Activated CD4-positive, alpha-beta T cell treated with anti-CD3 and anti-CD28 coated beads, Interleukin-2, amount 10 ng/mL, durations not matched to agents 7 days and 5 days (primary cell): ENCODE measurements at places on chromosomes 6 and 20.

DNA sequence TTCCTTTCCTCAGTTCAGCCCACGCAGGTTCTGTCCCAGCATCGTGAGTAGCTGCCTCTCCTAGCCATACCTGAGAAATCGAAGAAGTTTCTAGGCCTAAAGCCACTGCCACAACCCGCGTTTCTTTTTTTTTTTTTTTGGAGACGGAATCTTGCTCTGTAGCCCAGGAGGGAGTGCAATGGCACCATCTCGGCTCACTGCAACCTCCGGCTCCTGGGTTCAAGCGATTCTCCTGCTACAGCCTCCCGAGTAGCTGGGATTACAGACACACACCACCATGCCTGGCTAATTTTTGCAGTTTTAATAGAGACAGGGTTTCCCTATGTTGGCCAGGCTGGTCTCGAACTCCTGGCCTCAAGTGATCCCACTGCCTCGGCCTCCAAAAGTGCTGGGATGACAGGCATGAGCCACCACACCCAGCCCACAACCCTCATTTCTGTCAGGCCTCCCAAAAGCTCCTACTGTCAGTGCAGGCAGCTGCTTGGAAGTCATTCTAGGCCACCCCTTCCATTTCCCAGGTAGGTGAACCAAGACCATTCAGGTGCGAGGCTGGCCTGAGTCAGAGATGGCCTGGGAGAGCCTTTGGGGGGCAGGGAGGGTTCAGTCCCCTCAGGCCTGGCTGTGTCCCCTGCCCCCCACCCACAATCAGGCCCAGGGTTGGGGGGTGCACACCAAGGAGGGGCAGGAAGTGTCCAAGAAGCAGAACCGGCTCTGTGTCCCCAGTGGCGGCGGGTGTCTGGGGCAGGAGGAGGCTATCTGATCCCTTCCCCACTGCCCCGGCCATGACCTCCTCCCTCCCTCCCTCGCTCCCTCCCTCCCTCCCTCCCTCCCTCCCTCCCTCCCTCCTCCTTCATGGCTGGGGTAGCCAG lies 47.2 kb downstream of the NOL4L start:
- no peak for DNase-seq

DNA sequence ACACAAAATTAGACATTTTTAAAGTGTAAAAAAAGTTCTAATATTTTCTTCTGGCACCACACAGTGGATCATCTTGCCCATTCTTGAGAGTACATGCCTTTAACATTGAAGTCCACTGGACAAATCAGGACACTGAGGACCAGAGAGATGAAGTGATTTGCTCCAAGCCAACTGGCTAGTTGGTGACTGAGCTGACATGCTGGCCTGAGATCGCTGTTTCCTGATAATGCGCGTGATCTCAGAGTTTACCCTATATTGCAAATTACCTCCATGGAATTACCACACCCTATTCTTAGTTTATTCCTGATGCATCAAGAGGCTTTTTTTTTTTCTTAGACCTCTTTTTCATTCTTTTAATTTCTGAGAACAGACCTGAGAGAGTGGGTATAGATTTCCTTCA lies 432.8 kb downstream of the CD83 start:
- no peak for DNase-seq

DNA sequence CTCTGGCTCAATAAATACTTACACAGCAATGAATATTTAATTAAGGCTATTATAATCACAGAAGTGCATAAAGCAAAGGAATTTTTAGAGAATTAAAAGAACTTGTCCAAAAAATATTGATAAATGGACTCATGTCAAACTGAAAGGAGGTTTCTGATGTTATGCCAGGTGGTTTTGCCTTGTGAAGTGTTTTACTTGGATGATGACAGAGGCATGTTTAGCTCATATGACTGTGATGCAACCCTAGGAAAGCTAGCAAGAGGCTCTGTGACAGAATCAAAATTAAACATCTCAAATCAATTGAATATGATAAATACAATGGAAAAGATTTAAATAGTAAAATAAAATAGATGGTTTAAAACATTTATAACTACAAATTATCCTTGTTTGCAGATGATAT lies 137.3 kb downstream of the TMEM200A start:
- DNase-seq = no peak

- no peak for DNase-seq
Observed at GRCh38 chr6:169905041-169905807, 153.8 kb downstream of the ERMARD start.

GRCh38 chr6:129577691-129578090 lies 132.3 kb downstream of the ARHGAP18 start:
- no peak for DNase-seq

- DNase-seq = peak; percentile 91
Observed at GRCh38 chr20:50186151-50186885, 4.3 kb upstream of the CEBPB start.

GRCh38 chr20:58696411-58696961 lies 3.9 kb downstream of the NPEPL1 start:
- DNase-seq = no peak

DNA sequence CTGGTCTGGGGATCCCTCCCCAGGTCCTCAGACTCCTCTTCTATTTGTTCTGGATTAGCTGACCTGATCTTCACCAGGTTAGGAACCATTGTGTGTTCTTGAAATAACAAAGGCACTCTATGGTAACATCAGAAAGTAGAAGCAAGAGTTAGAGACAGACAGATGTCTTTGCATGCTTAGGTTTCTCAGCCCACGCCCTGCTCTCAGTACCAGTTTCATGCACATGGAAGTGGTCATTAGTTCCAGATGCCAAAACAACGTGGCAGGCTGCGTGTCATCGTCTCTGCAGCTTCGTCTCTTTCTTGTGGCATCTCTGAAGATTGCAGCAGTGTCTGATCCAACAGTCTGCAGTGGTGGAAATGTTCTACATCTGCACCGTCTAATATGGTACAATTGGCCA lies 89.4 kb downstream of the PACRG start:
- DNase-seq = no peak

- DNase-seq = peak; percentile 73
Observed at GRCh38 chr20:50575865-50576720, 65.9 kb downstream of the PTPN1 start.

GRCh38 chr6:98477231-98477630 lies 357.1 kb upstream of the POU3F2 start:
- DNase-seq = no peak

DNA sequence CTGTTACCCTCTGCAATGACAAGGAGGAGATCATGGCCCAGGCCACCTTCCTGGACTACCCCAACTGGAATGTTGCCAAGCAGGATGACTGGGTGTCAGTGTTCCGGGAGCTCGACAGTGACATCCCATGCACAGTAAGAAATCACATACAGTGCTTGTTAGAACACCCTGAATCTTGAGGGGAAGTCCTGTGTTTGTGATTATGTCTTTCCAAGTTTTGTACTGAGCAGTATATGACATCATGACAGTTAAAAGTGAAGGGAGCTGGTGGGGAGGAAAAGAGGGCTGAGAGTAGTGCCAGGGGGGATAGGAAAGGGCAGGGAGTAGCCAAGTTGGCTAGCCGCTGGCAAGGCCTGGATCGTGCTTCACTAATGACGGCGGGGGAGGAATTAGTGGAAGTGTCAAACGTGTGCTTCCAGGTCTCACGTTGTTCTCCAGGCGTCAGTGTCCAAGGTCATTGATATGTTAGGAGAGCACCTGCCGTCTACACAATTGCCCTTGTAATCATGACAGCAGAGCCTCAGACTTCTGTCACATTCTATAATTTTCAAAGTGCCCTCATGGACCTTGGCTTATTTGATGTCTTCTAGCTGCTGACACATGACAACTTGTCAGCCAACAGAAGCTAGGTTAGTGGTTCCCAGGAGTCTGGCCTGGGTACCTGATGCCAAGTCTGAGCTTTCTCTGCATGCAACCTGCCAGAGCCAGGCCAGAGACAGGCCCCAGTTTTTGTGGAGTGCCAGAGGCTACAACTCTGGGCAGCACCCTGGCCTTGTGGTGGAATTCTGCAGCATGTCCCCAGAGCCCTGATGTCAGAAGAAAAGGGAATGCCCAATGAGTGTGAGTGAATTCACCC lies 18.8 kb downstream of the CFAP61 start:
- DNase-seq = no peak

- DNase-seq = no peak
Observed at GRCh38 chr6:143335865-143336264, 114.6 kb downstream of the ADAT2 start.
